ENCODE measurements at places on chromosomes 3 and 15. TPM values are rescaled to one million over a fixed set of nuclear protein-coding genes. Genes with fewer than 3 reads are reported as not detected.

The CHL1 gene
- total RNA-seq = 1.9 TPM

The PODXL2 gene
- total RNA-seq = 22.2 TPM

The TNIK gene
- 74.3 TPM for total RNA-seq

The CCNB2 gene
- total RNA-seq = 74.1 TPM

The ZCWPW2 gene
- not detected for total RNA-seq

The RPL15 gene
- 2,942 TPM for total RNA-seq

The FSIP1 gene
- 0.36 TPM for total RNA-seq

The THRB gene
- not detected for total RNA-seq

The SNTN gene
- total RNA-seq = not detected

The HSPBAP1 gene
- total RNA-seq = 7.8 TPM

The TMEM108 gene
- not detected for total RNA-seq

The KY gene
- not detected for total RNA-seq

The TJP1 gene
- 0.72 TPM for total RNA-seq

The PLA2G4F gene
- not detected for total RNA-seq

The RBMS3 gene
- total RNA-seq = 3.4 TPM

The TMC3 gene
- total RNA-seq = not detected

The DAZL gene
- total RNA-seq = 0.05 TPM

The GOLGA6B gene
- total RNA-seq = not detected

The TM4SF1 gene
- total RNA-seq = 0.56 TPM

The CHRFAM7A gene
- not detected for total RNA-seq

The ABI3BP gene
- 0.10 TPM for total RNA-seq

The CCDC191 gene
- 1.7 TPM for total RNA-seq

The MEGF11 gene
- 0.64 TPM for total RNA-seq

The PRICKLE2 gene
- total RNA-seq = 1.1 TPM

The DLEC1 gene
- 0.08 TPM for total RNA-seq

The ILDR1 gene
- total RNA-seq = 7.4 TPM
